Activated naive CD4-positive, alpha-beta T cell treated with anti-CD3 and anti-CD28 coated beads, Interleukin-2, amount 50 U/mL, for 16 hours (primary cell): ENCODE measurements at places on chromosomes 4 and X.

DNA sequence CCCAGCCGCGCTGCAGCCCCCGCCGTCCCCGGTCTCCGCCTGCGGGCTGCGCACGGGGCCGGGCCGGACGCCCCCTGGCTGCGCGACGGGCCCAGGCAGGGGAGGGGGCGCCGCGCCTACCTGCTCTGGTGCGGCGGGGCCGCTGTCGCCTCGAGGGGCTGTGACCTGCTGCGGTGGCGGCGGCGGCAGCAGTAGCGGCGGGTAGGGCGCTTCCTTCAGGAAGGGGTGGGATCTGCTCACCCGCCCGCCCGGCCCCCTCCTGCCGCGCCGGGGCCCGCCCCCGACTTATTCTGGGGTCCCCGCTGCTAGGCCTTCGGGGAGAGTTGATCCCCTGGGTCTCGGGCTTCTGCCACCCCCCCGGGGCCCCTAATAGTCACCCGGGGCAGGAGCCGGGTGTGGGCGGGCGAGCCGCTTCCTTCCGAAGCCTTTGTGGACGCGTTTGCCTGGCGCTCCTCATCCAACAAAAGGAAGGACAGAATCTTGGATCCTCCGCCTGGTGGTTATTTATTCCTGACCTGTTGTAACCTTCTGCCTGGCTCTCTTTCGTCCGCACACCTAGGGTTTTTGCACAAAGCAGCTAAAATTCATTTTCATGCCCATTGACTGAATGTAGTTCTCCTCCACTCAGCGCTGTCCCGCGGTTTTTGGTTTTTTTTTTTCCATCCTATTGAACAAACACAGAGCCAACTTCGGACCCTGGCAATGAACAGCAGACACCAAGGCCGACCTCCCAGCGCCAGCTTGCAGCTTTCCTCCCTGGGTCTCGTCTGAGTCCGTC is at the start of gene TMEM150C:
TMEM150C (minus strand) TSS at position 203 of the 778 bp plus-strand sequence. CDS start 57,331 bp downstream, outside the sequence.
- no peak for DNase-seq

- DNase-seq, result no peak
Measured at GRCh38 chr4:77015390-77015789, 60.4 kb downstream of the CCNI start.

DNA sequence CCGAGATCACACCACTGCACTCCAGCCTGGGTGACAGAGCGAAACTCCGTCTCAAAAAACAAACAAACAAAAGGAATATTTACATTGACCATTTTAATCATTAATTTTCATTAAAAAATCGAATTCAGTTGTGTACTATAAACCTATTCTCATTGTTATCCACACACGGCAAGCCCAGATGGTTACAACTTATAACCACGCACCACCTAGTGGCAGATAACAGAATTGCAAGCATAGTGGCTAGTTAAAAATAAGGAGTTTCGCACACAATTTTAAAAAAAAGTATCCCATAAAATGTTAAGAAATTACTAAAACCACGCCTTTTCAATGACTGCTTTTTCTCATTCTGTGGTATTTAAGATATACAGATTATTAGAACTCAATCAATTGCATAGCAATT is 25.4 kb downstream of the MBNL3 start:
- DNase-seq, result no peak

- DNase-seq, result no peak
Measured at GRCh38 chr4:127642169-127642568, 9.4 kb downstream of the INTU start.

DNA sequence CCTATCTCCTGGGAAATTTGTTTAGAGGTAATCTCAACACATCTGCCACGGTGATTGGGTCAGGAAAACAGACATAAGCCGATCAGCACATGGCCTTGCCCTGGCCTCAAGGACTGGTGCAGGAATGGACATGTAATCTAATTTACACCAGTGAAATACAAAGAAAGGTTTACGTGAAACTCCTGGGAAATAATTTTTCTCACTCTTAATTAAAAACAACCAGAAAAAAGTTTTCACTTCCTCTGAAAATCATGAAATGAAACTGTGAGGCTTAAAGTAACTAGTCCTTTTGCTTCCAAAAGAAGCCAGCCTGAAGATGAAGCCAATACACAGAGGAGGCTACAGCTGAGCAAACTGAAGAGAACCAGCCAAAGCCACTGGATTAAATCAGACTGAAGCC is 154.1 kb upstream of the FAM241A start:
- DNase-seq, result no peak

DNA sequence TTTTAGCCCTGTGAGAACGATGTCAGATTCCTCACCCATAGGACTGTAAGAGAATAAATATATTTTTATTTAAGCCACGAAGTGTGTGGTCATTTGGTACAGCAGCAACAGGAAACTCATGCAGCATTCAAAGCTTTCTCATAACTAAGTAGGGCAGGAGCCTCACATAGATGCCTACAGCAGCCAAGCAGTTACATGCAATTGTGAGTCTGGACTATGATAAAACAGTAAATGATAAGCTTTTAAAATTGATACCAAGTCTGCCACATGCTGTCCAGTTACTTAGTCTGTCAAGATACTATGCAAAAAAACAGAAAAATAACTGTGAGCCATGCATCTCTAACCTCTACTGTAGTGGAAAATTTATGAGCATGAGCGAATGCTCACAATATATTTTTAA is 359.6 kb downstream of the HS3ST1 start:
- DNase-seq, result no peak

- no peak for DNase-seq
Measured at GRCh38 chr4:147096667-147097604, 151.3 kb upstream of the TTC29 start.

DNA sequence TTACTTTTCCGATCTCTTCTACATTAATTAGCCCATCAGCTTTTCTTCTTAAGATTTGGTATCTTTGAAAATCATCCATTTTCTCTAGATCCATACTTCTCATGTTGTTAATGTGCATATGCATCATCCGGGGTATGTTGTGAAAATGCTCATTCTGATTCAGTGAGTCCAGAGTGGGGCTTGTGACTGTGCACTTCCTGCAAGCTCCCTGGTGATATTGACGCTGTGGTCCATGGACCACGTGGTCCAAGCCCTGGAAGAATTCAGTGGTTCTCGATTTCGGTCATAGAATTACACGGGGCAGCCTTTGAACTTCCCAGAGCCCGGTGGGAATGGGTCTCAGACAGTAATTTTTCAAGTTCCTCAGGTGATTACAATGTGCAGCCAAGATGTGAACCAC is 69.8 kb downstream of the ZFX start:
- DNase-seq, result no peak

DNA sequence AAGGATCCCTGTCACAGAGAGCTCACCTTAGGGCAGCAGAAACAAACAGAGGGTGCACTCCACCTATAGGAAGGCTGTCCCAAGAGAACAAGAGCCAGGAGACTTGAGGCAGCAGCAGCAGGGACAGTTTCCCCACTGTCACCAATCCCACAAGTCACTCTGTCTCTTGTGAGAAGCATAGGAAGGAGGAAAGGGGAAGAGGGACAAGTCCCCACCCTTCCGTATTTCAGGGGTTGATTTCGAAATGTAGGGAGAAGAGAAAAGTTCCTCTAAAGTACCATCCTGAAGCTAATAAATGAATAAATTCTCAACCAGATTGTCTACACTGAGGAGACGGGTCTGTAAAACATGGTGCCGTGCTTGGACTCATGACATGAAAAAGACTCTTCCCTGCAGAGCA is 9.5 kb upstream of the TLR8 start:
- no peak for DNase-seq

DNA sequence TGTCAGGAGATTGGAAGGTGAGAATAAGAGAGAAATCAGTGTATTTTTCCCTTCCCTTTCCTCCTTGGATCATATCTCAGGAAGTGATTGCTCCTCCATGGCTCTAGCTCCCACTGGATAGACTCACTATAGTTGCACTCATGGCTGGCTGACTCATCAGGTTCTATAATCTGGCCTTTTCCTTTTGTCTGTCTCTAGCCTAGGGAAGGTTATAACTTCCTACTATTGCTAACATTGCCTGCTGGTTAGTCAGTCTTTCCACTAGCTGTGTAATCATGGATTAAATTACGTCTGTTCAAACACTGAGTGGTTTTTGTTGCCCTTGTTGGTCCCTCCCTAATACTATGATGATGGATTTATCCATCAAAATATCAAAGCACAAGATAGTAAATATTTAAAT is 195.5 kb upstream of the VEGFC start:
- no peak for DNase-seq

DNA sequence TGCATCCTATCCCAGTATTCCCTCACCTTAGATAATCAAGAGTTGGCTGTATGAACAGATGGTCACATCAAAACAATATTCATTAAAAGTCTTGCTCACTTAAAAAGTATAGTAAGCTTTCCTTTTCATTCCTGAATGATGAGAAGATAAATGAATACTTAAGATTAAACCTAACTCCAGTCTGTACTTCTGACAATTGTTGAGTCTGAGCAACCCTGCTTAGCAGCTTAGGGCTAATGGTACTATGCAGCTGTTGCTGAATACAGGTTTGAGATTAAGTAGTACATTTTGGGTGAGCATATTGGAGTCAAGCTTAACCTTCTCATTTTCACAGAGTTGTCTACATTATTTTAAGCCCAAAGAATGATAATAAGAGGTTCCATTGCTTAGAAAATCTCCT is 121.7 kb upstream of the ETNPPL start:
- DNase-seq, result no peak

DNA sequence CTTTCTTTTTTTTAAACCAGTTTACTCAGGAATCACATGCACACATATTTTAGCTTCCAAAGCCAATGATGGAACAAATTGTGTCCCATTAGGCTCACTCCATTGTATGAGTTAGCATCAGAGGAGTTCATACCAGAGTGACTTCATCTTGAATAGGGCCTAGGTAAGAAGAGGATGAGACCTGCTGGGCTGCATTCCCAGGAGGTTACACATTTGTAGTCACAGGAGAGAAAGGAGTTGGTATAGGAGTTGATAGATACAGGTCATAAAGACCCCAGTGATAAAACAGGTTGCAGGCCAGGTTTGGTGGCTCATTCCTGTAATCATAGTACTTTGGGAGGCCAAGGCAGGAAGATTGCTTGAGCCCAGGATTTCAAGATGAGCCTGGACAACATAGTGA is 9.3 kb downstream of the PDGFRA start:
- DNase-seq, result no peak

- DNase-seq, result peak; percentile 10
Measured at GRCh38 chrX:10615931-10616774, 4.2 kb downstream of the MID1 start.

- DNase-seq, result no peak
Measured at GRCh38 chr4:42412251-42412650, 15.0 kb downstream of the SHISA3 start.

DNA sequence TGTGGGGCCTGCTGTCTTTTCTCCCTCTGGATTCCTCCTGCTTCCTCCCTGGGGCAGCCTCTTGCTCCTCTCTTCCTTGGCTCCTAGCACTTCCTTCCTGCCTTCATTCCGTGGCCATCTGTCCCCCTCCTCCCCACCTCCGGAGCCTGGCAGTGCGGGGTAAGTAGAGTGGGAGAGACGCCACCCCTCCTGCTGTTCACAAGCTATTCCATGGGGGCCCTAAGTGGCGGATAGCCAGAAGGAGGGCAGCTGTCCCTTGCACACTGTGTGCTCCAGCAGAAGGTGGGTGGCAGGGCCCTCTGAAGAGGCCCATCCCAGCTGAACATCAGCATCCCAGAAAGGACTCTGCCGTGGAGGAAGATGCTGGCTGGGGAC is 27.4 kb downstream of the CCNQ start:
- no peak for DNase-seq

GRCh38 chr4:102299354-102300107 is 45.8 kb downstream of the SLC39A8 start:
- peak; percentile 13 for DNase-seq

- no peak for DNase-seq
Measured at GRCh38 chr4:80307183-80307735, 28.3 kb upstream of the CFAP299 start.

DNA sequence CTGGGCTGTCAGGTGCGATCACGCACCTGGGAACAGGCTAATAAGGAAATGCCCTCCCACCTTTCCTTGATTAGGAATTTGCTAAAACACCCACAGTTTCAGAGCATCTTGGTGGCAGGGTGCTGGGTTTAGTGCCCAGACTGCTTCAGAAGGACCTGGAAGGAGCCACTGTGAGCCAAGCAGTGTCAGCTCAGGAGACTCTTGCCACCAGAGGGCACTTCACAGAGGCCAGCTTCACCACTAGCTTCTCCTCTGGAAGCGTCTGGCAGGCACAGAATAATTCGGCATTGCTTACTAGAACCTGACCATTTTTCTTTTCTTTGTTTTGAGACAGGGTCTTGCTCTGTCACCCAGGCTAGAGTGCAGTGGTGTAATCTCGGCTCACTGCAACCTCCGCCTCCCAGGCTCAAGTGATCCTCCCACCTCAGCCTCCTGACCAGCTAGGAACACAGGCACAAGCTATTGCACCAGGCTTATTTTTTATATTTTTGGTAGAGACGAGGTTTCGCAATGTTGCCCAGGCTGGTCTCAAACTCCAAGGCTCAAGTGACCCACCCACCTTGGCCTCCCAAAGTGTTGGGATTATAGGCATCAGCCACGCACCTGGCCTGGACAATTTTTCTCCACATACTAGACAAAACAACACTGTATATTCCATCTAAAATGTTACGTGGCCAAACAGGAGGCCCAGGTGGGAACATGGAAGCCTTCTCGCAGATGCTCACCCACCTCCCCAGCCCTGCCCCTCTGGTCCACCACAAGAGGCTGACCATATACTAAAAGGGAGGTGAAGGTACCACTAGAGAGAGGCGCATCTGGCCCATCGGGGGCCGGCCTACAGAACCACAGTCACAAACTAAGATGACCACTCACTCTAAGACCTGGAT is 14.1 kb downstream of the NOP14 start:
- no peak for DNase-seq

- DNase-seq, result no peak
Measured at GRCh38 chr4:113394730-113395530, 345.5 kb downstream of the ANK2 start.

DNA sequence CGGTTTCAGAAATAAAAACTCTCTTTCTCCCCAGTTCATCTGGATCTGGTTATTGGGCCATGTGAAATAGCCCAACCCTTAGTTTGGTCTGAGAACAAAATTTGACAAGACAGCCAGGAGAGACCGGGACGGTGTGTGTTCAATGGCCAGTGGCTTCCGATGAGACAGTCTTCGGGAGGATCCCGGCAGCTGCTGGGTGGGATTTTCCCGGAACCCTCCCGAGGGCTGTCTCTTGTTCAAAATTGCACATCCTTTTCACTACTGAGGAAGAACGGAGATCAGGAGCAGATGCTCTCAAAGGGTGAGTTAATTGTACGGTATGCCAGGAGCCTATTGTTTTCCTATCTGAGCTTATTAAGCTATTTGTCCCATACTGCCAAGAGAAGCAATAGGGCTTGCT is 166.5 kb downstream of the PRR32 start:
- no peak for DNase-seq

DNA sequence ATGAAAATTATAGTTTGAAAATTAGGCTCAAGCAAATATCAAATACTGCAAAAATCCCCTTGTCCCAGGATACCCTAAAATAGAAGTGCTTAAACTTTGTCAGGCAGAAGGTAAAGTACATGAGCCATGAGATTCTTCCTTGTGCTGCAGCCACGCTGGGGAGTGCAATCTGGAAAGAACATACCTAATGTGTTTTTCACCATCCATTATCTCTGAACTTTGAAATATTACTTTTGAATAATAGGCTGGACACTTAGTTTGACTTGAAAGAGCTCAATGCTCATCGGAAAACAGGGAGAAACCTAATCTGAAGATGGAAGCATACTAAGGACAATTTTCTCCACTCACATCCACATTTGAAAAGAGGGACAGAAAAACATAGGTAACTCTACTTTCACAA is 18.9 kb downstream of the THAP9 start:
- no peak for DNase-seq

- no peak for DNase-seq
Measured at GRCh38 chrX:37995428-37995827, 10.9 kb upstream of the SYTL5 start.
